ENCODE measurements at places on chromosomes 7 and 10.

- DNase-seq = no peak
Measured at GRCh38 chr7:6656413-6656812, 19.3 kb downstream of the ZNF316 start.

DNA sequence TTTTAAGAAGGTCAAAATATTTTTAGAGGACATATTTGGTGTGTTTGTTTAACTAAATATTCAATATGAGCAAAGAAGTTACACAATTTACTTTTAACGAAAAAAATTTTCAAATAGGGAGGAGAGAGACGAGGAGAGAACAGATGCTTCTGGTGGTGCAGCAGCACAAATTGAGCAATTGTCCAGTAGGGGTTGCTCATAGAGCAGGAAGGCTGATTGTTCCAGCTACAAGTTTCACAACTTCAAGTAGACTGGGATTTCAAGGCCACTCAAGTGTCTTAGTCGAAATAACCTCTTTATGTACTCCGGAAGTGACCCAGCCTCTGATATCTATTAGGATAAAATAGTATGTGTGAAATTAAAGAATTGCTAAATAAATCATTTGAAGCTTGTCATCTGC, 197.9 kb downstream of the HDAC9 start:
- DNase-seq = peak; percentile 14

GRCh38 chr7:114936471-114936870, 14.6 kb downstream of the MDFIC start:
- no peak for DNase-seq

GRCh38 chr7:85160223-85160622, 26.6 kb downstream of the SEMA3D start:
- no peak for DNase-seq

GRCh38 chr10:104862-105565, 30.2 kb upstream of the ZMYND11 start:
- DNase-seq = no peak

- no peak for DNase-seq
Measured at GRCh38 chr7:110001254-110001938, 1089.5 kb upstream of the LRRN3 start.

- no peak for DNase-seq
Measured at GRCh38 chr10:3873728-3874461, 88.9 kb upstream of the KLF6 start.

GRCh38 chr10:6059506-6059905, 2.7 kb downstream of the IL2RA start:
- DNase-seq = no peak

DNA sequence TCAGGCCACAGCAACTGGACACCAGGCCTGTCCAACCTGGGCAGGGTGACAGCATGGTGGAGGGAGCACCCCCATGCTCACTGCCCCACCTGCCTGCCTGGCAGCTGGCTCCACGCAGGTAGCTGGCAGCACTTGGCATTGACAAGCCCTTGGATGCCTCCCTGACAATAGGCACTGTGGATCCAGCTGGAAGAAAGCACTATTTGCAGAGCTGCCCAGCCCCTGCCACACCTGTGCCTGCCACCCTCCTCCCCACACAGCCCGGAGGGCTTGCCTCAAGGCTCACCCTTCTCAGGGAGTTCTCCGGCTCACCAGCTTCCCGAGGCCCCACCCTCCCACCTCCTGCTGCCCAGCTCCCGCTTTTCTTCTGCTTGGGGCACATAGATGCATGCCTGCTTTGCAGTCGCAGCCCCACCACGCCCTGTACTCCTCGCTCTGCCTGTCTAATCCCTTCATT, 160.1 kb downstream of the NEURL1 start:
- DNase-seq = no peak

DNA sequence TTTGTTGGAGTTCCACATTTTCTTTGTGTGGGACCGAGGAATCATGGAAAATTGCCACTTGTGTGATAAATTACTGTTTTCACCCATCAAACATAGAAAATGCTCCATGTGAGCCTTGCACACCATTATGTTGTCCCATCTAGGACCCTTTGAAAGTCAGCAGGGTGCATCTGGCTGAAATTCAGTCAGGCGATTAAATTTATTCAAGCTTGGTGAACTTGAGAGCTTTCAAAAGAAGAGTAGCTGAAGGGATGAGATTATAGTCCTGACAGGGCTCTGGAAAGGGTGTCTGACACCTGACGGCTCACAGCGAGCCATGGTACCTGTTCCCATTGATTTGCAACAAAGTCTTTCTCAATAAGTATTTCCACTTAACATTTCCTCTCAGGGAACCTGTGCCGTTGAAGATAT, 399.7 kb upstream of the ETV1 start:
- no peak for DNase-seq

DNA sequence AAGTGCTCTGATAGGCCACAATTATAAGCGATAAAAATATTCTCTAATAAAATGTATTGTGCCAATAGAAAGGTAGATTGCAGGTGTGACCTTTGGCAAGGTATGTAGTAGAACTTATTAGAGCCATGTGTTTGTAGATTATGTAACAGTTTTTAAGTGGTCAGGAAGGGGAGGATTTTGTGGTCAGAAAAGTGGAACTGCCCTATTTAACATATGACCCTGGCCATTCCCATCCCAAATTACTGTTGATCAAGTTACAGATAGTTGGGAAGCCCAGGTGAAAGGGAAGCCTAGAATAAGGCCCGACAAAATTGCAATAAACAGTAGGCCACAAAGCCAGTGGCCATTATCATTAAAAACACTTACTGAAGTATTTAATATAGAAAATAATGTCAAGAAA, 89.2 kb downstream of the SPAG6 start:
- no peak for DNase-seq

DNA sequence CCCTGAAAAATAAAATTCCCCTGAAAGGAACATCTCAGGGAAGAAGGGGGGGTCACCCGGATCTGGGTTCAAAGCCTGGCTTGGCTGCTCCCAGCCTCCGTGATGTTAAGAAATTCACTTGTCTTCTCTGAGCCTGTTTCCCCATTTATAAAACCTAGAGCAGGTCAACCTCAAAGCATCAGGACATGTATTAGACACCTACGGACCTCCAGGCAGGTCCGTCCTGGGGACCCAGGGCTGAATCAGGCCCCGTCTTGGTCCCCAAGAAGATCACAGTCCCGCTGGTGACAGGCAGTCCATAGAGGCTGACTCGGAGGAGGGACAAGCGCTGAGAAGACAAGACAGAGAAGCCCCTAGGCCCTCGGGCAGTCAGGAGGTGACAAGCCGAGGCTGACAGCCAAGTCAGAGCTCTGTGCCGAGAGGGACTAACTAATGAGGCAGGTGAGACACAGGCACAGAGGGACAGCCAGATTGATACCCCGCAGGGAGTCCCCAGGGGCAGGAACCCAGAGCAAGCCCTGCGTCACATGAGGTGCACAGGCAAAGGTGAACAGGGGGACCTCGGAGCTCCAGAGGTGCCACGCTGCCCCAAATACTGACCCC, 2.9 kb downstream of the MYL10 start:
- no peak for DNase-seq

DNA sequence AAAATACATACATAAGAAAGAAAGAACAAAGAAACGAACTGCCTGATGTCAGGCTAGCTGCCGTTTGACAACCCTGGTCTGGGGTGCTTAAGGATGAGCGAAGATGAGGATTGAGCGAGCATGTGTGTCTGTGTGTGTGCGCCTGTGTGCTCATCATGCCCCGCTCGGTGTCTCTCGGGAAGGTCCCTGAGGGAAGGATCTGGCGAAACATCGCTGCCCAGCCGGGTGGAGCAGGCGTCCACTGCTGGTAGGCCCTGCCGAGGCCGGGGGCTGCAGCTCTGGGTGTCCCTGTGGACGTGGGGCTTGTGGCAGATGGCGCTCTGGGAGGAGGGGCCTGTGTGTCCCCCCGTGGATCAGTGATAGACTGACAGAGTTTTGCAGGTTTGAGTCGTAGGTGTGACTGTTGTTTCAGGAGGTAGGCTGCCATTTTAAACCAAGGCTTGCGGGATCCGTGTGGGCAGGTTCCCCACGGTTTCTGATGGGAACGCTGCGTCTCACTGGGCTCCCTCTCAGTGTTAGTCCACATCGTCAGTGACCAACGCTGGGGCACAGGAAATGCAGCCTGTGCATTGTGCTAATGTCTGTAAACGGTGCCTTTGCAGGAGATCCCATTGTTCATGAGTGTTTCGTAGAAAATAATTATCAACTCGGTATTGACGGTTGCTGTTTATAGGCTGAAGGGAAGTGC, 5.9 kb upstream of the SUN1 start:
- DNase-seq = no peak

DNA sequence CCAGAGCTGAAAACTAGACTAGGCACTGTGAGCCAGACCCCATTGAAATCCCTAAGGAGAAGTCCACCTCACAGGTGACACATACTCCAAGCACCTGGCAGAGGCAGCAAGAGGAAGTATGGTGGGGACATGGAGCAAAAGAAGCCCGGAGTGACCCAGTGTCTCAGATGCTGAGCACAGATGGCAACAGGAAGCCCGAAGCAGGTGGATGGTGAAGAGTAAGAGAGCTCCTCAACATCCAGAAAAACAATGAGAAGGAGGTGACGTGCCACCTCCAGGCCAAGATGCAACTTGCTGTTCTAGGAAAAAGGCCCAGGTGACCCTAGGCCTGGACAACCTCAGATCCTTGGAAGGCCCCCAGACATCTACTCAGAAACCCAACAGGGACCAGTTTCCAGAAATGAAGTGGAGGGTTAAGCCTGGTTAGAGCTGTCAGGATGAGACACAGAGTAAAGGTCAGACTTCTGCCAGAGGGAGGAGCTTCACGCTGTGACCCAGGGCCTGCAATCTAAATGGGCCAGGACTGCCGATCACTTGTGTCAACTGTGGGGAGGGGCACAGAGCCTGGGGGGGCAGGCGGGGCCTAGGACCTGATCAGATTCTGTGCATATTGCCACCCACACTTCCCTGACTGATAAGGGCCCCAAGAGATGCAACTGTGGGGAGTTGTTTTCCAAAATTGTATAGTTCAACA, 2.4 kb upstream of the COBL start:
- no peak for DNase-seq

GRCh38 chr7:77833136-77833535, 34.6 kb downstream of the PHTF2 start:
- no peak for DNase-seq

DNA sequence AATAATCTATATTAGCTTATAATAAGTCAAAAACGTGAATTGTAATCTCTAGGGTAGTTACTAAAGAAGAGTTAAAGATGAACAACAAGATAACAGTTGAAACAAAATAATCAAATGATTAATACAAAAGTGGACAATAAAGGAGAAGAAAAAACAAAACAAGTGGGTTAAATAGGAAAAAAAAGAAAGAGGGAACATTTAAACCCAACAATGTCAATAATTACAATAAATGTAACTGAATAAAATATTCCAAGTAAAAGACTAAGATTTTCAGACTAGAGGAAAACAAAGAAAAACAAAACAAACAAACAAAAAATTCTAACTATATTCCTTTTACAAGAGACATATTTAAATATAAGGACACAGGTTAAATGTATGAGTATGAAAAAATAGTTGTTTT, 38.0 kb upstream of the ZEB1 start:
- no peak for DNase-seq

- no peak for DNase-seq
Measured at GRCh38 chr7:46554688-46555422, 633.8 kb upstream of the IGFBP3 start.

- DNase-seq = no peak
Measured at GRCh38 chr10:102327002-102327401, 68.5 kb upstream of the NFKB2 start.

DNA sequence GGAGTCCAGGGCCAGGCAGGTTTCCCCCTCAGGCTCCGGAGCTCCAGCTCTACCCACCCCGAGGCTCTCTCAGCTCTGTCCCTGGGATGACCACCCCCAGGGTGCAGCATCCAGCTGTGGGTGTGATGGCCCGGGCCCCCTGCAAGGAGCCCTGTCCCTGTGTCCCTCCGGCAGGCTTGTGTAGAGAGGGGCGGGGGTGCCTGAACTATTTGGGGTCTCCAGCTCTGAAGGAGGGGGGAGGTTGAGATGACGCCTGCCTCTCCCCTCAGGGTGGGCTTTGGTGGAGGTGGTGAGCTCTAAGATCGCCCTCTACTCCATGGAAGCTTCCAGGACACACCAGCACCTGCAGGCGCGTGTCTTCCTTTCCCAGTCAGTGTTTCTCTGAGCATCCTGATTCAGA, 39.4 kb downstream of the ADRA2A start:
- DNase-seq = no peak

DNA sequence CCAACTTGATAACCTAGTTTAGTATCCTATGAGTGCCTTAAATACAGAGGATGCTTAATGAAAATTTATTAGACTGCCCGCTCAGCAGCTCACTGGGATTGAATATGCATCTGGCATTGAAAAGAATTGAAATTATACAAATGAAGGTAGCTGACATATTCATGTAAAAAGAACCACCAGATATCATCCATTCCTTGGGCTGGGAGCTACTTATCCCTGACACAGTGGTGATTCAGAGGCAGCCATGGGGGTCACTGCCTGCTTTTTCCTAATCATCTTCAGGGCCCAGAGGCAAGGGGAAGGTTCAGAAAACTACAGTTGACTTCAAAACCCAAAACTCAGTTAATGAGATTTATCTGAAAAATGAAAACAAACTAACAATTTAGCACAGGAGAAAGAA, 120.9 kb downstream of the TRIL start:
- no peak for DNase-seq

DNA sequence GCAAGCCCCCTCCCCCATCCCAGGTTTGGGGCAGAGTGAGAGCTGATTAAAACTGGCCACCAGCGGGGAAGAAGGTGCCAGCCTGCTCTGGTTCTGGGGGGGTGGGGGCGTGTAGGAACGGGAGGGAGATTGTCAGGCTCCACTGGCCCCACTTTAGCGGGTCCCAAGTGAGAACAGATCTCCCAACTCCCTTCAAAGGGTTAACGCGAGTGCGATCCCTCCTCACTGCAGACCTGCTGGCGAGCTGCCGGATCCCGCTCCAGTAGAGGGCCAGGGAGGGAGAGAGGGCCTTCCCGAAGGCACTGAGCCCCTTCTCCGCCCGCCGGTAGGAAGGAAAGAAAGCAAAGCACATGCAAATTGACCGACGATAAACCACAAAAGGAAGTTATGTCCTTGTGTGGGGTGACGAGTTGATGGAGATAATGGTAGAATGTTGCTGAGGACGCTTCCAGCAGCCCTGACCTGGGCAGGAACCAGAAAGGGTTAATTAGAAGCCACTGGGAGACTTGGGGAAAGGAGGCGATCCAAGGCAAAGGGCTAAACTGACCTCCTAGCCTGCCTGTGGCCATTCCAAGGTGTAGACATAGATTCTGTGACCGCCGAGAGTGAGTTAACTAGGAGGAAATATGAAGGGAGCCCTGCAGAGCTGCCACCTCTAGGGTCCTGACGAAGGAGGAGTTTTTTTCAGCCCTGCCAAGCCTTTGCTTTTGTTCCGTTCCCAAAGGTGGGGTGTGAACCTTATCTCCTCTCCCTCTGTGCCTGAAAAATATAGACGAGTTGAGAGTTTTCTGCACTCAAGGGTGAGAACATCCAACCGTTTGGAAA, 1.5 kb downstream of the NRG3 start:
- peak; percentile 34 for DNase-seq

DNA sequence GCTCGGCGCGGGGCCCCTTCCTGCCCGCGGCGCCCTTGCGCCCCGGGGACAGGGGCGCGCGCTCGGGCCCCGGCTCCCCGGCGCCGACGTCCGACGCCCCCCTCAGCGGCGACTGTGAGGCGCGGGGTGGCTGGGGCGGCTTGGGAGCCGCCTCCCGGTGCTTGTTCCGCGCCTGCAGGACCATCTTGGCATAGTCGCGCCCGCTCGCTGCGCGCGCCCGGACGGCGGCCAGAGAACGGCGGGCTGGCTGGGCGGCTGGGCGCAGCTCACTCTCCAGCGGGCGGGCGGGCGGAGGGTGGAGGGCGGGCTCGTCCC, at the start of gene DPY19L1:
Gene DPY19L1, minus strand, starts transcription at position 275 of the 315 bp plus-strand sequence. Its CDS starts 91 bp downstream, at position 184.
- DNase-seq = no peak
